Hippocampal formation (tissue), 2 donors: ENCODE measurements at places on chromosomes 4 and X.

GRCh38 chr4:60013464-60014184, 1186.5 kb upstream of the ADGRL3 start:
- no peak for DNase-seq

GRCh38 chrX:110135618-110136017, 132.7 kb downstream of the TMEM164 start:
- DNase-seq: no peak

GRCh38 chrX:17818726-17819125, 42.4 kb downstream of the RAI2 start:
- no peak for DNase-seq

GRCh38 chr4:39032218-39033085, at the start of gene TMEM156:
Gene TMEM156, minus strand, starts transcription at chr4:39032409. Its CDS starts 96 bp downstream, at chr4:39032313.
- no peak for DNase-seq

GRCh38 chr4:8316911-8317351, 47.4 kb downstream of the HTRA3 start:
- no peak for DNase-seq

DNA sequence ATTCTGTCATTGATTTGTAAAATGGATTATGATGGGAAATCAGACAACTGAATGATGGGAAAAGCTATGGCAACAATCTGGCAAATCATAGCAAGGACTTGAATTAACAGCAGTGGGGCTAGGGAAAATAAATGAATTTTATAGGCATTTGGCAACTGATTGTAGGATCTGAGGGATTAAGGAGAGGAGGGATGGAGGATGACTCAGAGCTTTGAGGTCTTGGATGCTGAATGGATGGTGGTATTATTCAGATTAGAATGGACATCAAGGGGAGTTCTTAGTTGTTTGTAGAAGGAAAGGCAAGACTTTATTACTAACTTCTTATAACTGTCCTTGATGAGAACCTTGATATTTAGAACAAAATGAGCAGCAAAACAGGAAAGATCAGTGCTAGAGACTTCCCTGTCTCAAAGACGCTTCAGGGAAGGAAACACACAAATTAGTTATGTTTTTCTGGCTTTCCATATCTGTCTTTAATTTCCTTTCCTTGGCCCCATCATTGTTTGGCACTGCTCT, 51.4 kb upstream of the HHIP start:
- no peak for DNase-seq

- peak; percentile 34 for DNase-seq
These were observed 5.6 kb upstream of the SMIM31 start for GRCh38 chr4:164748375-164748774.

DNA sequence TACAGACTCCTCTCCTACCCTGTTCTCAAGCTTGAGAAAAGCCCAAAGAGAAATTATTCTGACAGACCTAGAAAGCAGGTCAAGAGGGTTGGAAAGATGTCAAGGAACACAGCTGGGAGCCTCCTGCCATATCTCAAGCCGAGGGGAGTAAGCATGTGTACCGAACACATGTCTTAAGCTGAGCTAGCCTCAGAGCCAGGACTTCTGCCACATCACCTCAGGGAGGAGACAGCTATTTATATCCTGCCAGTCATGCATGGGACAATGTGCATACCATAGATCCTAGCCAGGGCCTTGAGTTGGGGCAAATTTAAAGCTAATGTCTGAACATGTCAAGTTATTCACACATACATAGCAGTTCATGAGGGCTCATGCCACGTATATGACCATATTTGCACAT, 11.8 kb downstream of the TMEM31 start:
- no peak for DNase-seq

DNA sequence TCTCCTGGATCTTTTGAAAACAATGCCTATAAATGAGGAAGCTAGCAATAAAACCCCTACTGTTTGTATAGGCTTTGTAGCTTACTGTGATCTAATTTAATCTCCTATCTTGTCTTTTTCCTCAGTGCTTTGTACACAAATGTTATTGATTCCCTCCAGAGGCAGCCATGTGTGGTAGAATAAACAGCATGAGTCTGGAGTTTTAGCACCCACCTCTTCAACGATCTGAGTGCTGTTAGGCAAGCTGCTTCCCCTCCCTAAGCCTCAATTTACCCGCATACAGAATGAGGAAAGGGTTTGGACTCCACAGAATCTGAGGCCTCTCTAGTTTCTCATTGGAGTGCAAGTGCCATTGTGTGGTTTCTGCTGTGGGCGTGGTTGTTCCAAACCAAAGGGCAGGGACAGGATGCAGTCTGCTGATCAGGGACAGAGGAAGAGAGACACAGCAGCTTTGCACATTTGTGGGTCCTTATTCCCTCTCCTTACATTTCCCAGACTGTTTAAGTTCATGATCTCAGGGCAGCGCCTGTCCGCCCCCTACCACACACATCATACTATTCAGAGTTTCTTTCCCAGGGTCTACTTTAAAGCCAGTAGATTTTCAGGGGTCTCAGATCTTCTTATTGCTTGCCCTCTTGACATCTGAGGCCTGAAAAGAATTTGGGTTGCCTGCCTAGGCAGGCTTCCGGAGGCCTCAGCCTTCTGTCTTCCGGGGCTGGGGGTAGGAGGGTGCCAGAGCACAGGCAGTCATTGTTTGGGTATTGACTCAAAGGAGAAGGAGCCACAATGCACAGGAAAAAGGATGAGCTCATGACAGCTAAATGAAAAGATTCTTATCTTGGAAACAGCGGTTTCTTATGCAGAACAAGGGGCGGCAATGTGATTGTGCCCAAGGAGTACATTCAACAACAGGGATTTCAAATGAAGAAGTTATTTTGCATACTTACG, 114.9 kb upstream of the TEX13D start:
- peak; percentile 11 for DNase-seq

DNA sequence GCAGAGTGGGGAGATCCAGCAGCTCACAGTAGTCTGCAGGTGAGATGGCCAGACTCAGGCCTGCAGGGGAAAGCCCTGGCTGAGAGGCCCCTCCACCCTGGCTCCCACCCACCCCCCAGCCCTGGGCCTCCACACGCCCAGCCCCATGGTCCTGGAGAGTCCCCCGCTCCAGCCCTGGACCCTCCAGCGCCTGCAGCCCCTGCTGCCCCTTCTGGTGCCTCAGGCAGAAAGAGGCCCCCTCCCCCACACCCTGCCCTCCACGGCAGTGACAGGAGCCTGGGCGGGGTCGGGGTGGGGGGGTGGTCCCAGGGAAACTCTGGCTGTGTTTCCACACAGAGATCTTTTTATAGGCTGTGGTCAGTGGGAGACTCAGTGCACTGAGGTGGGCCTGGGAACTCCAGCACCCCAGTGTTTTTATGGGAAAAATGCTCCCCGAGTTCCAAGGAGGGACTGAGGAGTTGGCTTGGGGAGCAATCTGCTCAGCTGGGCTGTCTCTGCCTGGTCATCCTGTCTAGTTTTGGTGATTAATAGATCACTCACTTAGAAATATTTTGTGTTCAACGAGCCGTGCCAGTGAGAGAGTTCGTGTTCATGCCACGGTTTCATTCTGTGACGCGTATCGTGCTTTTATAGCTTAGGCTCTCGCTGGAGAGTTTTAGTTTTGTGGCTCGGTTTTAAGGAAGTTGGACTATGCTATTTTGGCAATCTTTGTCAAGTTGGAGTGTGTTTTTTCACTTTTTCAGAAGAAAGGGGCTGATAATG, 53.1 kb upstream of the HGFAC start:
- no peak for DNase-seq

DNA sequence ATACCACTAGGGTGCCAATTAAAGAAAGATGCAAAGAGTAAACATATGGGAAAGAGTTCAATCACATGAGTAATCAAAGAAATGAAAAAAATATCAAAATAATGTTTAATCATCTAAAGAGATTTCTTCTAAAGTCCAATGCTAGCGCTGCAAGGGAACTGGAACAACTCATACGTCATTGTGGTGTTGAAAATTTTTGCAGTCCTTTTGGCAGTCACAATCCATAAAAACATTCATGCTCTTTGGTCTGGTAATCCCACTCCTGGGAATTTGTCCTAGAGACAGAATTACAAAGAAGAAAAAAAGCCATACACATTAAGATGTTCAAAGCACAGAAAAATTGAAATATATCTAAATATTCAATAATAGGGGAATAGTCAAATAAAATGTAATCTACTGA, 4.6 kb downstream of the P2RY4 start:
- no peak for DNase-seq

DNA sequence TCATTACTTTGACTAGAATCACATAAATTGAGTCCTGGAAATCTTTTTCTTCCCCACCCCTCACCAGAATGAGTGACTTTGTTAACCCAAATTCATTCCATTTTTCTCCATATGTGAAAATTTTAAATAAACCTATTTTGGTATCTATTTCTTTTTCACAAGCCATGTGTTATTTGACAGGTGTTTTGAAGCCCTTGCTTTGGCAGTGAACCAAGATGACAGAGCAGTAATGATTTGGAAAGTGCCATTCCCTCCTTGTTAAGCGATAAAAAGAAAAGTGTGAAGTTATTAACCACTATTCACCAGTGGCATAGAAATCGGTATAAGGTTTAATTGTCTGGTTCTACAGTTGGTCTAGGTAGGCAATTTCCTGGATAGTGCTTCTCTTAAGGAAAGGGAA, 66.1 kb downstream of the POLA1 start:
- DNase-seq: no peak

GRCh38 chrX:103012945-103013344, 51.0 kb downstream of the BEX1 start:
- DNase-seq: no peak

DNA sequence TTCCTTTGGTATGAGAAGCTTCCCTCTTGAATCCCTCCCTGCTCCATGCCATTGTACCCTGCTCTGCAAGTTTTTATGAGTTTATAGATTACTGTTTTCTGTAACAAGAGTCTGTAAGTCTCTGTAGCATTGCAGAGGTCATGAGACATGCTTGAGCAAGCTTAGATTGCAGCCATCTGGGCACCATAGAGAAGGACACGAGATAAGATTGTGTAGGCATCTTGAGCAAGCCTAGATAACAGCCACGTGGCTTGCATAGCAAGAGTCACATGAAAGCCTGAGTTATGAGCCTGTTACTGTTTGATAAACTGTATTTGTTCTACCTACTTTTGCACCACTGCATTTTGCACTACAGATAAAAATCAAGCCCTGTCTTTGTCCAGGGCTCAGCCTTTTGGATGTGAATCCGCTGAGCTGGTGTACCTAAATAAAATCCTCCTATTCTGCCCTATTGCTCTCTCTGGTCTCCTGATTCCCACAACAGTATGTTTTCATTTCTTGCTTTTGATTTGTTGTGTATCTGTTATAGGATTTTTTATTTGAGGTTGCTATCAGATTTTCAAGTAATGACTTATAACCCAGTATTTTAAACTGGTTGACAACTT, 127.4 kb upstream of the ANKRD50 start:
- no peak for DNase-seq

GRCh38 chr4:32569861-32570260, 1849.7 kb downstream of the PCDH7 start:
- DNase-seq: no peak

DNA sequence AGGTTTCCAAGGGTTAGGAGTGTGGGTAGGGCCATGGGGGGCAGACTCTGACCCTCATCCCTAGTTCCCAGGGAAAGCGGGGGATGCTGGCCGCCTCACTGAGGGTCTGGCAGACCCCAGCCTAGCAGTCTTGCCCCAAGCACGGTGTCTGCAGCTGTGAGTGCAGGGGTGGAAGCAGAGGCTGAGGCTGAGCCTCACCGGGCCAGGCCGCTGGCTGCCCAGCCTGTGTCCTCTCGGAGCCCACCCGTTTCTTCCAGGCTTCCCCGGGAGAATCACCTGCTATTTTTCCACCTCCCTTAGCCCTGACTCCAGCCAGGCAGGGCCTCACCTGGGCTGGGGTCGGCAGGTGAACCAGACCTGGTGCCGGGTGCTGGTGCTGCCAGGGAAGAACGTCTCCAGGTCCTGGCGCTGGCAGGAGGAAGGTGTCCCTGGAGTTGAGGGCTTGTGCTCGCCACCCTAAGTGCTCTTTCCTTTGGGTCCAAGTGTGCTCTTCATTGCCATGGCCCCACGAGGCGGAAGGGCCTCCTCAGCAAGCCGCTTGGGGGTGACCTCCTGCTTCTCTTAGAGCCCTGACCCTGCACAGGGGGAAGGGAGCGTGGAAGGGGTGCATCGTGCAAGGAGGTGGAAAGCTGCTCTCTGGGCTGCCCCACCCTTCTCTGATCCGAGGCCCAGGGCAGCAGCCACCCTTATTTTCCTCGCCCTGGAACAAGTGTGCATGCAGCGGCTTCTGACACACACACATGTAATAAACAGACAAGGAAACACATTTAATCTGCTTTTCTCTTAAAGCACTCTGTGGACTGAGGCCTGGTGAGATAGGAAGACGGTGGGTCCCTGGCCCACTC, 112.7 kb downstream of the FAM53A start:
- no peak for DNase-seq

GRCh38 chrX:29237972-29238371, 650.7 kb downstream of the IL1RAPL1 start:
- no peak for DNase-seq

DNA sequence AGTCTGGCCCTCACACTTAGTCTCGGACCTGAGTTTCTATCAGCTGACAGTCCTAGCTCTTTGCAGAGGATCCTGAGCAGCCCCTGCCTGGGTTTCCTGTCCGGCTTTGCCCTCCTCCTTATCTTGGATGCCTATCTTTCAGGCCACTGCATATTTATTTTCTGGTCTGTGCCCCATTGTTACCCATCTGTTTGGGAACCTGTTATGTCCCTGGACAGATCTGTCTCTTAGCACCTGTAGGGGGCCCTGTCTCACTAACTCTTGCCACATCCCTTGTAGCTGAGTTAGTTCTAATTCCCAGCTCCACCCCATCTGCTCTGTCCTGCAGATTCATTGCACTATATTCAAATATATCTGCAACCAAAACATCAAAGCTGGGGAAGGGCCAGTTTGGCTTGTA, 514.9 kb upstream of the LCORL start:
- DNase-seq: no peak

DNA sequence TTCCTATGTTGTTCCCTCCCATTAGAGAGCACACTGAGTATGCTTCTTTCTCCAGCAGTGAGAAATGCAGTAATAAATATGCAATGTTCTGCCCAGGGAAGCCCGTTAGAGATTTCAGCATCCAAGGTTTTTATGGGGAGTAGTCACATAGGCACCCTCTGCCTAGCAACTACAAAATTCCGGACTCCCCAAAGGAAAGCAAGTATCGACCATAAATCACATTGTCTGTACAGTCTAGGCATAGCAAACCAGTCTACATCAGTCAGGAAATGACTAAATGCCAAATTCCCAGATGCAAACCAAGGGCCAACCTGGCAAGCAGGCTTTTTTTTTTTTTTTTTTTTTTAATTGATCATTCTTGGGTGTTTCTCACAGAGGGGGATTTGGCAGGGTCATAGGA, 34.8 kb downstream of the GPR101 start:
- no peak for DNase-seq

DNA sequence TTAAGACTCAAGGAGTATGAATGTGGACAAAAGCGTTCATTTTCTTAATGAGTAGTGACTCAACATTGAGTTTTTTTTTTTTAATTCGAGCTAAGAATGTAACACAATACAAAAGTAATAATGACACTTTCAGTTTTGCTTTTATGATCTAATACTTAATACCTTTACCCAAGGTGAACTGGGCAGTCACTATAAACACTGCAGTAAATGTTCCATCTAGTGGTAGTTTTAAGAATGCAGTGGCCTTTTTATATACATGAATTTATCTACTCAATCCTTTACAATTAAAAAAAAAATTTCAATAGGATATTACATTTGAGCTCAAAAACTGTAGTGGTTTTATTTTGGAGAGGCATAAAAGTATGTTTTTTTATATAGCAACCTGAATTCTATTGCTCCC, 33.9 kb downstream of the PDK3 start:
- DNase-seq: no peak
